ENCODE measurements at places on chromosomes 16 and 17.

DNA sequence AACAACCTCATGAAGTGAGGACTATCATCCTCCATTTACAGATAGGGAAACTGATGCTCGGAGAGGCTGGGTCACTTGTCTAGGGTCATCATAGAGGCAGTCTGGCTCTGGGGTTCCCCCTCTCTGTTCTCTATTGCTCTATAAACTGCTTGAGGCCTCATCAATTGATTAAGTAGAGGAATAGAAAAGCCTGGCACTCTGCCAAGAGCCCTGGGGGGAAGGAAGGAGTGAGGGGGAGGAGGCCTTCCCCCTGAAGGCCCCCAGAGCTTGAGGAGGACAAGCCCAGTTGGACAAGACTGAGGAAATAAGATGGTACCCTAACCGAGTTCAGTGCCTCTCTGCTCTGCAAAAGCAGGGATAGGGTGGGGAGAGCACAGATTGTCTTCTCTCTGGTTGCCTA lies 21.0 kb downstream of the SDK2 start:
- no peak for DNase-seq

DNA sequence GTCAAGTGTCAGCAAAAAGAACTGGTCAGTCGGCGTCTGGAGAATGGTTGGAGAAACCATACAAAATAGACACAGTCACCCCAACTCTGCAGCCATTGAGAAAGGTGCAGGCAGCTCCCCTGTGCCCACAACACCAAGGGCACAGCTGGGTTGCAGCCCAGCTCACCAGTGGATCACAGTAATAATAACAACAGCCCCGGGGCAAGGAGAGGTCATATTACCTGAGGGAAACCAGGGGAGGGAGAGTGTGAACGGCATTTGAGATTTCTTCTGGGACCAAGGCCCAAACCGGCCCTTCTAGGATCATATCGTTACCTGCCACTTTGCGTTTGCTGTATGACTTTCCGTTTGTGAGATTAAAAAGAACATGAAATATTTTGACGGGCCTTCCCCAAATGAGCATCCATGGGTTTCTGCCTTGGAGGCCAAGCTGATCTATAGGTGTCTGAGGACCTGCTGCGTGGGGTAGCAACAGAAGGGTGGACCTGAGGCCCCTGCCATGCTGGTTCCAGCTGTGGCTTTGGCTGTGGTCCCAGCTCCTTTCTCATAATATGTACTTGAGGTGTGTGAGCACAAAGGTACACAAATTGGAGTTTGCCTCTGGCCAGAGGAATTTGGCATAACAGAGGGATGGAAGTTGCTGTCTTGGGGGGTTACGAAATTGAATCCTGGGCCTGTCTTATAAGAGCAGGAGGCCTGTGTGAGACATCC lies 154.6 kb downstream of the CMIP start:
- no peak for DNase-seq

DNA sequence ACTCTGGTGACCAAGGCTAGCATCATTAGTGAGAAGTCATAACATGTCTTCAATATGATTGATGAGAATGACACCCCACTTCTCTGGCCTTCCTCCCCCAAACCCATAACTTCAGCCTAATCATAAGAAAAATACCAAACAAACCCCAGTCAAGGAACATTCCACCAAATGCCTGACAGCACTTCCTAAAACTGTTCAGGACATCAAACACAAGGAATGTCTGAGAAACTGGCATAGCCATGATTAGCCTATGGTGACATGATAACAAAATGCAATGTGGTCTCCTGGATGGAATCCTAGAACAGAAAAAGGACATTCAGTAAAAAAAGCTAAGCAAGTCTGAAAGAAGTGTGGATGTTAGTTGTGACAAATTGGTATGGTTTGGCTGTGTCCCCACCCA lies 24.7 kb upstream of the TBX4 start:
- no peak for DNase-seq

GRCh38 chr16:87303431-87303930 lies 13.7 kb downstream of the C16orf95 start:
- no peak for DNase-seq

DNA sequence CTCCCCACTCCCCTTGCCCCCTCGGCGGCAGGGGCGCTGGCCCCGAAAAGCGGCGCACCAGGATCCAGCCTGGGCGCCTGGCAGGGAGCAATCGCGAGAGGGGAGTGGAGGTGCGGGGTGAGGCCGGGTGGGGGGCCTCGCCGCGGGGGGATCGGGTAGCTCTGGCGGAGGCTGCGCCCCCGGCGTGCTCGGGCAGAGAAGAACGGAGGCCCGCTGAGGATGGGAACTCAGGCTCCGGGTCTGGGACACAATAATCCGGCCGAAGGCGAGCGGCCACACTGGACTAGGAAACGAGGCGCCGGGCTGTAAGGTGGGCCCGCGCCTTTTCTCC lies 721 bp upstream of the PCGF2 start:
- DNase-seq, result no peak

DNA sequence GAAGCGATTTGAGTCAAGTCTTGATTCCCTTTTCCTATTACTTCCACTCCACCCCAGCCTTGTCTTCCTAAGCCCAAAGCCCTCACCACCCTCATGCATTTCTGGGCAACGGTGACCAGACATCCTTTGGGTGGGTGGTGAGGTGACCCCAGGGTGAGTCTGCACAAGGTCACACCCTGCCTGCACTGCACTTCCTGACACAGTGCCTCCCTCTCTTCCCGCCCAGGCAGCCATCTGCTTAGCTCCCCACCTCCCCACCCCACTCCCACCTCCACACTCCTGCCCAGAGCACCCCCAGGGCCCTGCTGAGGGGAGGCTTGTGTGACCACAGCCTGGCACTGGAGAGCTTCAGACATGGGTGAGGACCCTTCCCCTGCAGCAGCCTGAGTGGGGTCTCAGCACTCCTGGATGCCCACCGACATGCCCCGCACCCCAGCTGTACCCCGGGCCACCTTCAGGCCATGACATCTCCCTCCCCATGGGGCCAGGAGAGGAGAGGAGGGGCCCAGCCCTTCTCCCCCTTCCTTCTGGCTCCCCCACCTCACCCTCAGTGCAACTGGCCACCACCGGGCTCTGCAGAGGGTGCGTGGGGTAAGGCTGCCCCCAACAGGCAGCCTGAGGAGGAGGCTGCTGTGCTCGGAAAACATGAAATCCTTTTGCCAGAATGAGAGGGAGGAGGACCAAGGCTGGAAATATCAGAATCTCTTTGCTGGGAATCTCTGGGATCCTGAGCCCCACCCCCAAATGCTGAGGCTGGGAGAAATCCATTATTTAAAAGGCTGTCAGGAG lies 68.6 kb downstream of the CCT6B start:
- no peak for DNase-seq

DNA sequence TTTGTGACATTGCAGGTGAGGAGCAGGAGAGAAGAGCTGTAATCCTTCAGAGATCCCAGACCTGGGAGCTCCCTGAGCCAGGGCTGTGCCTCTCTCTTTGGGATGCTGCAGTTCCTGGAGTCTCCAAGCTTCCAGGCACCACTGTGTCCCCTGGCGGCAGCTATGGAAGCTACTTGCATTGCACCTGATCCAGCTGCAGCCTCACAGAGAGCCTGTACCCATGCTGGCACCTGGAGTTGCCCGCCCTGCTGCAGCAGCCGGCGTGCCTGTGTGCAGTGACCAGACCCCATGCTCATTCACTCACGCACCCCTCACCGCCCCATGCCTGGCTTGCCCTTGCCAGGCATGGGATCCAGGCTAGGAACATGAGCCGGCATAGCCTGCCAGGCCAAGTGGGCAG lies 51.8 kb upstream of the MED9 start:
- no peak for DNase-seq

- DNase-seq, result no peak
These were observed 6.8 kb upstream of the TBC1D3B start for GRCh38 chr17:36183001-36183971.

- no peak for DNase-seq
These were observed 120.9 kb downstream of the PRKCA start for GRCh38 chr17:66423056-66423955.

DNA sequence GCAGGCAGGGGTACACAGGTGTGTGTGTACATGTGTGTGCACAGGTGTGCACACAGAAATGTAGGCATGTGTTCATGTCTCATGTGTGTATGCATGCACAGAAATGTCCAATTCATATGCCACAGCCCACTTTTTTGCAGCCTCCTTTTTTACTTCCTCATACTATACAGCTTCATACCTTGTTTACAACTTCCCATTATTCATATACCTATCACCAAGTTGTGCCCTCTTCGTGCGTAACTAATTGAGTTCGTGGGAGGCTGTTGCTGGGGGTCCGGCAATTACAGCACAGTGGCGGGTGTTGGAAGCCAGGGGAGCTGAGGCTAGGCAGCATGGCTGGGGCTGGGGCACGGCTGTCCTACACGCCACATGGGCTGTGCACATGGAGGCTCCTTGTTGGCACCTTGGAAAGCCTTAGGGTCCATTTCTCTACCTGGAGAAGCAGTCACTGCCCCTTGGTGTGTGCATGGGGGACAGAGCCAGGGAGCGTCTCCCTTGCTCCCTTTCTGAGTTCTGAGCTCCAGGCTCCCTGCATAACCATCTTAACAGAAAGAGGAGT lies 266.7 kb downstream of the ENGASE start:
- DNase-seq, result no peak

GRCh38 chr17:57648720-57649119 lies 96.4 kb downstream of the CCDC182 start:
- no peak for DNase-seq

GRCh38 chr17:82805254-82805653 lies 34.6 kb downstream of the ZNF750 start:
- DNase-seq, result no peak

GRCh38 chr16:10868596-10869469 lies 8.2 kb upstream of the CIITA start:
- DNase-seq, result no peak

DNA sequence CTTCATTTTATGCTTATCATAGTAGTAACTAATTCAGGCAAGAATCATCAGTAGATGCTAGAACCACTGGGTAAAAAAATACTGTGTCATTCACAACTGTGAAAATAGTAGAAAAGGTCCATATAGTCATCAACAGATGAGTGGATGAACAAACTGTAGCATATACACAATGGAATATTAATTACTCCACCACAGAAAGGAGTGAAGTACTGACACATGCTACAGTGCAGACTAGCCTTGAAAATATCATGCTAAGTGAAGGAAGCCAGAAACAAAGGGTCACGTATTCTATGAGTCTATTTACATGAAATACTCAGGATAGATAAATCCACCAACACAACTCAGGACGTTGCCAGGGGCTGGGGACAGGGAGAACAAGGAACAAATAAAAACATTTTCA lies 13.3 kb downstream of the USP22 start:
- no peak for DNase-seq

DNA sequence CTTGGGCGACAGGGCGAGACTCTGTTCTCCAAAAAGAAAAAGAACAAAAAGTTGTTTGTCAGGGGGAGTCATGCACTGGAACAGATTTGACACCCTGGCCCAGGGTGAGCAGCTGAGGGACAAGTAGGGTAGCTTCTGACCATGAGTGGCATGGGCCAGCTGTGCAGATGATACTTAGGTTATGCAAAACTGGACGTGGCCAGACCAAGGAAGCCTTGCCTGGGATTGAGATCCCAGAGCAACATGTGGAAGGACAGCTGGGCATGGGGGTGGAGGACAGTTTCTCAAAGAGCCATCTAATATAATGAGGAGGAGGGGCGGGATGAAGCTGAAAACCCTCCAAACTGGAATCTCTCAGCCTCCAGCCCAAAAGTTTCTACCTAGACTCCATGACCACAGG lies 19.6 kb upstream of the SLC35B1 start:
- no peak for DNase-seq

GRCh38 chr16:88719267-88719932 lies 13.1 kb downstream of the CTU2 start:
- DNase-seq, result no peak

DNA sequence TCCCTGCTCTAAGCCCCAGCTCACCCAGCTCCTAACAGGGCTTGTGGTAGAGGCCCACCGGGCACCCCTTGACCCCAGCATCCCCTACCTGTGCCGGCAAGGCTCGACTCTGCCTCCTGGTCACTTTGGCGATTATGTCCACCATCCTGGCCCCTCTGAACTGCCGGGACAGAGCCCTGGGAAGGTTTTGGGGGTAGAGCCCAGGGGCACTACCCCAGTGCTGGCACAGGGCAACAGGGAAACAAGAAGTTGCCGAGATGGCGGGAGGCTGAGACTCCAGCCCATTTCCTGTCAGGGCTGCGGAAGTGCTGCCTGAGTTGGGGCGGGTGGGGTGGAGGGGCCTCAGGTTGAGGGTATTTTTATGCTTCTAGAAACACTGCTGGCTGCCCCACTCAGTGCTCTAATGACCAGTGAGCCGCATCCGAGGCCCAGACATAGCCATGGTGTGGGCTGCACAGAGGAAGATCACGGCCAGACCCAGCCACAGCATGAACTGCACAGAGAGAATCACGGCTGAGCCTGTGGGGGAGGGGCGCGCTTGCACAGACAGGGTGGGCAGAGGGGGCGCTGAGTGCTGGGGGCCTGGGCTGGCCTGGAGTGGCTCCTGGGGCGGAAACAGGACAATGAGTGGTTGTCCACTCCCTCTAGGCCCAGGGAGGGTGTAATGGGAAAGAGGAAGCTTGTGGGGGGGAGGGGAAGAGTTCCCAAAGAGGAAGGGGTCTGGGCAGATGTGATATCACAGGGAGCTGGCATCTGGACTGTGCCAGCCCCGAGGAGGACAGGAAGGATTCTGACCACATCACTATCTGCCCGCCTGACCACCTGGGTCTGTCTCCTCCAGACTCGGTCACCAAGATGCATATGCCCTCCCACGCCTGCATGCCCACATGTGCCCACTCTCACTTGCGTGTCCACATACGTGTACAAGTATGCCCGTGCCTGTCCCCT lies 22.3 kb downstream of the ARHGAP27 start:
- peak; percentile 46 for DNase-seq

- DNase-seq, result no peak
These were observed 332.7 kb downstream of the ZFHX3 start for GRCh38 chr16:72715267-72715666.

DNA sequence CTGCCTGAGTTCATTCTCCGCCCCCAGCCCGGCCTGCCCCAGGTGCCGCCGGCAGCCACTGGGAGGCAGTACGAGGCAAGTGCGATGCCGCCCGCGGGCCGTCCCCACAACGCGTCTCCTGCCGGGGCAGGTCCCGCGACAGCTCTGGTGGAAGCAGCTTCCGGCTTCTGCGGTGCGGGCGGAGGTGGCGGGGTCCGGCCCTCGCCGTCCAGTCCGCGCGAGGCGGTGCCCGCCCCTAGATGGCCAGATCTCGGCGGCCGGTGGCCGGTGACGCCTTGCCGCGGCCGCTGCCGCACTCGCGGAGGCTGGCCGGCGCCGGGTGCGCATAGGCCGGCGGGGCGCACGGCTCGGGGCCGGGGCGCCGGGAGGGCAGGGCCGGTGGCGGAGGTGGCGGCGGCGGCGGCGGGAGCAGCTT lies 1.8 kb downstream of the GJD3 start:
- peak; percentile 73 for DNase-seq

DNA sequence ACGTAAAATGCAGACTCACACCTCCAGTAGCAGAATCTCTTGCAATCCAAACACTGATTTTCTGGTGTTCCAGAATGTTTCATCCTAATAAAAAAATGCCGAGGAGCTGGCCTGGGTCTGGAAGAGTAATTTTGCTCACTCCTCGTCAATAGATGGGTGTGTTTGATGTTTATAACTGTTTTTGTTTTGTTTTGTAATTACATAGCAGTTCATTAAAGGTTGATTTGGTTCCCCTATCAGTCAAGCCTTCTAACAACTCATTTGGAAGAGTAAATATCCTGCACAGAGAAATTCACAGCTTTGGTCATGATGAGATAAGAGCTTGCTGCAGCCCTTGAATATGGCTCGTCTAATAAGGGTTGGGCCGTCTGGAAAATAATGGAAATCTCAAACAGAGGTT lies 36.8 kb upstream of the ELAC2 start:
- no peak for DNase-seq
